Left hindlimb (tissue), 1 donor: ENCODE measurements at places on chromosomes 7 and 10.
A peak's percentile ranks its signal among the peaks of the same experiment; 100 is the strongest.

GRCh38 chr10:3749600-3749999 is 35.4 kb downstream of the KLF6 start:
- DNase-seq = no peak

GRCh38 chr7:149087376-149087775 is 3.1 kb downstream of the ZNF786 start:
- DNase-seq = no peak

DNA sequence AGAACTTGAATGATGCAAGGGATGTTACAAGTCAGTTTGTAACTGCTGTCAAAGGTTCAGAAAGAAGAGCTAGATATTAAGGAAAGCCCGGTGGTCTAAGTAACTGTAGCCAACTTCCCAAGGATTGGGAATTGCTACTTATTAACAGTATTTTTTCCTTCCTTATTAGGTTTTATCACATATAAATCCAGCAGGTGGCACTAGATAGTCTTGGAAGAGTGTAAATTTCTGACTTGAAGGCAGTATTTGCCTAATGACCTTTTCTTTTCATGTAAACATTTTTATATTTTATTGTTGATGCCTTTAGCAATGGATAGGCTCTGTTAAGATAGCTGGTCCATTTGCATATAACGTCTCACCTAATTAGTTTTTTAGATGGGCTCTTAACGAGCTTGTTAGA is 51.2 kb downstream of the ANLN start:
- no peak for DNase-seq

DNA sequence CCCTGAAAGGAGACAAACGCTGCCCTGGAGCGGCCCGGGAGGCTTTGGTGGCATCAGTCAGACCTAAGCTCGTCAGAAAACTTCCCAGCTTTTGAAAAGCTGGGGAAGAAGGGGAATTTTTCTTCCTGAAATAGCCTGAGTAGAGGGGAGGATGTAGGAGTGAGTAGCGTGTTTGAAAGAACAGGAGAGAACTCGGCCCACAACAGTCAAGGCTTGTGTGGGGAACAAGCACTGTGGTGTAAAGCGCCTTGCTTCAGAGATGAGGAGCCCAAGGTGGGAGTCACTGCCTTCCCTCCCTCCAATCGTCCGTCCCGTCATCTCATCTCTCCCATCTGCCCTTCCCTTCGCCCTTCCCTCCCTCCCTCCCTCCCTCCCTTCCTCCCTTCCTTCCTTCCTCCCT is 273.3 kb downstream of the CAMK1D start:
- no peak for DNase-seq

- peak; percentile 70 for DNase-seq
Observed at GRCh38 chr7:134693256-134693655, 46.6 kb downstream of the BPGM start.

GRCh38 chr7:130345136-130345535 is 520 bp downstream of the CPA5 start:
- peak; percentile 67 for DNase-seq

DNA sequence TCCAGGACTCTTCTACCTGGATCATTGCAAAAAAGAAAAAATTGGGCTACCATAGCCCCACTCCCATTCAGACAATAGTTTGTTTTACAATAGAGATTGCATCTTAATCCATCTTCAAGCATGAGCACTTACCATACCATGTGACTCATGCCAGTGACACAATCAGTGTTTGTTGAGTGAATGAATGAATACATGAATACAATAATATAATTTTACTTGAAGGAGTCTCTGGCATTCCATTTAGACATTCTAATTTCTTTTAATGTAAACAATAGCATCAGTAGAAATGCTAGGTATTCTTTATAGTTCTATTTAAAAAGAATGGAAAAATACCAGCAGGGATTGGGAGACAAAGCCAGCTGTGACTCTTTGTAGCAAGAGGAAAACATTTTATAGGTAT is 141.6 kb upstream of the AKR1E2 start:
- no peak for DNase-seq

DNA sequence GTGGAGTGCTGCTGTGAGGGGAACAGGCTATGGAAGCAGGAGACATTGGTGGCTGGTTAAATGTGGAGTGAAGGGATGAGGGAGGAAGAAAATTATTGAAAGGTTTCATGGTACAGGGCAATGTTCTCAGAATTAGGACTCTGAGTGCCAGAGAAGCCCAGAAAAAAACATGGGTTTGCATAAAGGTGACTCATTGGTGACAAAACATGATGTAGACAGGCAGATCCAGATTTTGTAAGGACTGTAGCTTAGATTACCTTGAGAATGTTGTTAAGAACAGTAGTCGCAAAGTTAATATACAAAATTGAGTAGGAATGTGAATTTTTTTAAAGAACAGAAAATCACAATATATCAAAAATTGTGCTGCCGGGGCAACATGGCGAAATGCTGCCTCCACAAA is 134.9 kb upstream of the ZNF438 start:
- no peak for DNase-seq

DNA sequence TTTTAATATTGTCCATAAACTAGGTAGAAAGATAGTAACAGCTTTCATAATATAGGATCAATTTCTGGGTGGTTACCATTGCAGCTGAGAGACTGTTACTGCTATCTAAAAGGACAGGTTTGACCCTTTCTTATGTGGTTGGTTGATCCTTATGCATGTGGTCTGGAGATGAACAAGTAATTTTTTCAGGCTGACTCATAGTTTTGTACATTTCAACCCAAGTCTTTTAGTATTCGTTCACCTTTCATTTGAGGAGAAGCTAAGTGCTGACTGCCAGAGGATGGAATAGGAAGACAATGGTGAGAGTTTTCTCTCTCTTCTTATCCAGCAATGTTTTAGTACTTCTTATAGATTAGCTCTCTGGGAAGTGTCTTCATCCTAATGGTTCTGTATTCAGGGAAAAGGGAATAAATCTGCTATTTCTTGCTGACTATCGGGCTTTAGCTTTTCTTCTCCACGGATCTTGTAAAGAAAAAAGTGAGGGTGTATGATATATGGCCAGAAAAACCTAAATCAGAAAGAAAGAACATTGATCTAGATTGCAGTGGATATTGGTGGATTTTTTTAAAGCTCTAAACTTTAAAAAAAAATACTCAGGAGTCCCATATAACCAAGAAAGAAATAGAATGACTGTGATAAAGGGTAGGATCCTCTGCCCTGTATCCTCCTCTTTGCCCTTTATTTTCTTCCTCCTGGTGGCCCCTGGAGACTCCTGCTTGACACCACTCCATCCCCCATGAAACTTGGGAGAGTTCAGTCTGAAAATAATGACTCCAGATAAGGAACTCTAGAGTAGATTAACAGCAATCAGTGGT is 88.0 kb downstream of the CPED1 start:
- DNase-seq = no peak

DNA sequence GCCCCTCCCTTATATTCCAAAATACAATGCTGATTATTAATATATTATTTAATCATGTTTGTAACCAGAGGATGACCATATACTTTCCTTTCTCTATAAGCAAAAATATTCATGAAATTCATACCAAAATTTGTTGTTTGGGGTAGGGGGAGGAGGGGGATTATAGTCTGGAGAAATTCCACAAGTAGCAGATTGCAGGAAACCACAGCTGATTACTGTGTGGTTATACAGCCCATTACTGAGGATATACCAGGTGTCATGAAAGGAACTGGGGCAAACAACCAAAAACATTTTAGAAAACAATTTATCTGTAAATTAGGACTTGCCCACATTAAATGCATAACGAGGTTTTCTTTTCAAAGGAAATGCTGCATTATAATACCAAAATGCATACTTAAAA is 50.3 kb downstream of the SEMA3C start:
- no peak for DNase-seq

GRCh38 chr10:36117890-36118289 is 475.8 kb upstream of the FZD8 start:
- DNase-seq = no peak
